Cerebellum (tissue), 4 donors: ENCODE measurements at places on chromosomes 7 and 10. TPM values are rescaled to one million over a fixed set of nuclear protein-coding genes. Genes with fewer than 3 reads are reported as not detected.

- DNase-seq, result no peak
Measured at GRCh38 chr10:103835096-103836050, 20.0 kb downstream of the SH3PXD2A start.

DNA sequence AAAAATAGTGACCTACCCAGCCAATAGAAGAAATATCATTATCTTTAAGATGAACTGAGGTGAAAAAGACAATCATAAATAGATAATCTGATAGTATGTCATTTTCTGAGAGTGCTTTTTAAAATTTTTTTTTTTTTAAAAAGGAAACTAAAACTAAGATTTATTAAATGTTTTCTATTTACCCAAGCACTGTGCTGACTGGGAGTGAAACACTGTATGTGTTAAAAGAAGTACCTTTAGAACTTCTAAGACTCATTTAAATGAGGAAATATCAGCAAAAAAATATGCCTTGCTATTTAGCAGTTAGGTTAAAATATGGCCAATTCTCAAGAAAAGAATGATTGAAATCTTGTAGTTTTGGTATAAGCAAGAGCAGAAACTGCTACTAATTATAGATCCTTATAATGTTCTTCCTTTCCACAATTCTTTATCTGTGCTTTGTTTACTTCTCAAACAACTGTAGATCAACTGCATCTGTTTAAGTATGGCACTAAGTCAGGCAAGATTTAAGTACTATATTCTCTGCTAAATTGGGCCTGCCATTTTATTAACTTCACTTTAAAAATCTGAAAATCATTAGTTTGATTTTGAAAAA is 39.5 kb upstream of the WNT2 start:
- DNase-seq, result no peak

DNA sequence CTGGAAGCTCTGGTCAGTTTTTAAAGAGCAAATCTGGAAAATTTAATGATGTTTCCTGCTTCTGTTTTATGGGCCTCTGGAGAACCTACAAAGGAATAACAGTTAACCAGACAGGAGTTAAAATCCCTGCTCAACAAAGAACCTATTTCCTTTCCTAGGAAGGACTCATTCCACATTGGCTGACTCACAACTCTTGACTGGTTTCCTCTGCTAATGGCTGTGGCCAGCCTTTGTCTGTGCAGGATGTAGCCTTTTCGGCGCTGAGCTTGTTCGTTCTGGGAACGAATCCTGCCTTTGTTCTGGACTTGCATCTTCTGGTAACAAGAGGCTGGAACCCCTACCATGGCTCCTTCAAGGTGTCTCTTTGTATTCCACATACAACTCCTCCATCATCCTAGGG is 112.8 kb upstream of the PDCD4 start:
- DNase-seq, result no peak

The LIPJ gene
- total RNA-seq, result 1.00 TPM

The NPVF gene
- not detected for total RNA-seq
